ENCODE measurements at places on chromosomes 3 and 15.

GRCh38 chr15:61226361-61227256, 2.5 kb downstream of the RORA start:
- no peak for DNase-seq

- no peak for DNase-seq
These were observed 23.1 kb downstream of the TRAK1 start for GRCh38 chr3:42114130-42114725.

DNA sequence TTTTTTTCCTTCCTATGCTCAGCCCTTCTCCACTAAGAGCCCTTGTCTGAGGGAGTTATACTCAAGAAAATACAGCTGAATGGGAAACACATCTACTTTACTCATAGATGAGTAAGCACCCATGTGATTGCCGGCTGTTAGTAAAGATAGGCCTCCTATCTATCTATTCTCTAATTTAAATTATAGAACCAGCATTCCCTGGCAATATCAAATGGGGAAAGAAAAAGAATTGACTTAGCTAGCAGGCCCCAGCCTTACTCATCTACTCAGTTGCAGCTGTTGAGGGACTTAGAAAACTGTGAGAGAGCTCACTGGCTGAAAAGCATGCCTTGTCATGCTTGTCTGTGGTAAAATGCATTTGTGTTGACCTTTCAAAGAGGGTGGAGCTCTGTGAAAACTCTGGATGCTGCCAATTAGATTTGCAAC, 116.9 kb upstream of the LRRFIP2 start:
- DNase-seq = peak; percentile 39

GRCh38 chr3:197906850-197907187, 43.2 kb upstream of the RPL35A start:
- no peak for DNase-seq

DNA sequence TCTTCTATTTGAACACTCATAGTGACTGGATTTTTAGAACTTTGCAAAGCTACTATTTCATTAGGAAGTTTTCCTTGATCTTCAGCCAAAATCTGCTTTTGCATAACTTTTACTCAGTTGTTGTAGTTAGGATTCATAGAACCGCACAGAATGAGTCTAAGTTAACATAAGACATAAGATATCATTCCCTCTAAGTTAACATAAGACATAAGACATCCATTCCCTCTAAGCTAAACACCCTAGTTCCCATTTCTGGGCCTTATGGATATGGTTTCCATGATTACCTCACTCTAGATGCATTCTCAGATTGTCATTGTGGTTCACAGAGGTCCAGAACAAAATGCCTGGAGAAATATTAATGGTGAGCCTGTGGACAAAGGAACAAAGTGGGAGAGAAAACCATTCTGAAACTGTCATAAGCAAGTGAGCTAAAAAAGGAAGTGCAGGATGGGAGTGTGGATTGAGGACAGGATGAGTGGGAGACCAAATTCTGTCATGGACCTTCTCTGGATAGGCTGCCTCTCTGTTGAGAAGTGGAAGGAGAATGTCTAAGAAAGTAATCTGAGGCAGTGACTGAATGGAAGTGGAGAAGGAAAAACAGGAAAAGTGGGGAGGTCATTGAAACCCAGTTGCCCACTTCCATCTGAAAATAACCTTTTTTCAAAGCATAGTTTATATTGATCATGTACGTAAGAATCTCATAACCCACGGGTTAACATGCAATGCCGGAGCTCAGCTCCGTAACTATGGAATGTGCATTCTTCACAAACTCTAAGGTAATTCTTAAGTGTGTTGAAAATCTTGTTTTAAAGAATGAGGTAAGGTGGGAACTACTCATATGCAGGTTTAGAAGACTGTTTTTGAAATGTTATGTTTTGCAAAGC, 37.4 kb upstream of the SECISBP2L start:
- DNase-seq = no peak

- DNase-seq = no peak
These were observed 42.1 kb upstream of the RAF1 start for GRCh38 chr3:12705981-12706380.

DNA sequence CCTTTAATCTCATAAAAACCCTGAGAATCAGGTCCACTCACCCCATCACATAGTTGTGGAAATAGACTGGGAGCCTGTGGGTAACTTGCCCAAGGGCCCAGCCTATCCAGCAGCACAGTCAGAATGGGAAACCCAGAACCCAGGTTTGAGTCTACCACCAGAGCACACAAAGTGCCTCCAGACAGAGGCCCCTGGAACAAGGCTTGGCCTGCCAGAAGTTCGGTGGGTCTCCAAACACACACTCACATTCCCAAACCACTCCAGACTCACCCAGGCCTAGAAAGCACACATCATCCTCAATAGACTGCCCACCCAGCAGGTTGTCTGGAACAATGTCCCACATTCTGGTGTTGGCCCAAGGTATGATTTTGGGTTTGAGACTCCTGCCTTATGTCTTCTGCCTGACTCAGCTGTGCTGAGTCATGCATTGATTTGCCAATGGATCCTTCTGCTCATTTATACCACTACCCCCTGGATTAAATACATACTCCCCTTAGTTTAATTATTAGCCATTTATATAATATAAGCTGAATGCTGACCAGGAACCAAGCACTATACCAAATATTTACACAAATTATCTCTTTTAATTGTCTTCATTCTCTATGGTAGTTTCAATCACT, 4.5 kb downstream of the SLC12A8 start:
- no peak for DNase-seq

GRCh38 chr3:115708540-115708939, 85.2 kb downstream of the GAP43 start:
- no peak for DNase-seq

DNA sequence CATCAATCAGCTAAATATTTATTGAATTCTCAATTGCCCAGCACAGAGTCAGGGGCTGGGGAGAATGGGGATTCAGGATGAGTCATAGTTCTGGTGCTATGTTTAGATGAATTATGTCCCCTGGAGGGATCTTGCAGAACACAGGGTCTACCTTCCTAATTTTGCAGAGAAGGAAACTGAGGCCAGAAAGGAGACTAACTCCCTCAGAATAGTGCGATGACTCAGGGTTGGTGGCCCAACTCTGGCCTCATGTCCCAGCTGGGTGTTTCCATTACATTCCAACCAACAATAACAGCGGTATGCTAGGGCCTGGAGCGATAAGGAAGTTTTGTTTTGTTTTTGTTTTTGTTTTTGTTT, 270.9 kb downstream of the TLE3 start:
- no peak for DNase-seq

DNA sequence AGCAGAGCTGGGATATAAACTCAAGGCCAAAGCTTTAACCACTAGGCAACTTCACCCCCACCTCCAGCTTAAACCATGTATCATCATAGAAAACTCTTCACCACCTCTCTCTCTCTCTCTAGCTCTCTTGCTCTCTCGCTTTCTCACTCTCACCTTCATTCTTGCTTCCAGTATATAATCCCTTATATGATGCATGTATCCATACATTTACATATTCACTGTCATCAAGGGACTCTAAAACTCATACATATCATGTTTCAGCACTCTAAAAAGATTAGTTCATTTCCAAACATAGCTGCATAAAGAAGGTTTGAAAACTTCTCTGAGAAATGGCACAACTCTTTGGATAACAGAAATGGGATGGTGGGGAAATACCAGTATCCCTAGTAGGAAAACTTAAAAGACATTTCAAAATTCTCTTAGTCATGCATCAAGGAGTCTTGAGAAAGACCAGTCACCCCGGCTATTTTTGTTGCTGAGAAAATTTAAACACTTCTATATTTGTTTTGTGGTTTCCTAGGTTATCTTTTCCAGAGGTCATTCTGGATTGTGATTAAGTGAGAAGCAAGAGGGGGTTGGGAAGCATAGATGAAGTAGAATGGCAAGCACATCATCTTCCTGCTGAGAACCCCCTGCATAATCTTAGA, 447.8 kb upstream of the THBS1 start:
- no peak for DNase-seq

GRCh38 chr3:17634964-17635363, 107.5 kb downstream of the TBC1D5 start:
- no peak for DNase-seq

- DNase-seq = no peak
These were observed 71.8 kb upstream of the HACD2 start for GRCh38 chr3:123656691-123657090.

GRCh38 chr3:133016838-133017309, 21.3 kb upstream of the TMEM108 start:
- DNase-seq = no peak

GRCh38 chr15:85494048-85494777, 113.8 kb downstream of the AKAP13 start:
- DNase-seq = no peak

- no peak for DNase-seq
These were observed 1028.6 kb downstream of the OTOL1 start for GRCh38 chr3:162525066-162525742.

DNA sequence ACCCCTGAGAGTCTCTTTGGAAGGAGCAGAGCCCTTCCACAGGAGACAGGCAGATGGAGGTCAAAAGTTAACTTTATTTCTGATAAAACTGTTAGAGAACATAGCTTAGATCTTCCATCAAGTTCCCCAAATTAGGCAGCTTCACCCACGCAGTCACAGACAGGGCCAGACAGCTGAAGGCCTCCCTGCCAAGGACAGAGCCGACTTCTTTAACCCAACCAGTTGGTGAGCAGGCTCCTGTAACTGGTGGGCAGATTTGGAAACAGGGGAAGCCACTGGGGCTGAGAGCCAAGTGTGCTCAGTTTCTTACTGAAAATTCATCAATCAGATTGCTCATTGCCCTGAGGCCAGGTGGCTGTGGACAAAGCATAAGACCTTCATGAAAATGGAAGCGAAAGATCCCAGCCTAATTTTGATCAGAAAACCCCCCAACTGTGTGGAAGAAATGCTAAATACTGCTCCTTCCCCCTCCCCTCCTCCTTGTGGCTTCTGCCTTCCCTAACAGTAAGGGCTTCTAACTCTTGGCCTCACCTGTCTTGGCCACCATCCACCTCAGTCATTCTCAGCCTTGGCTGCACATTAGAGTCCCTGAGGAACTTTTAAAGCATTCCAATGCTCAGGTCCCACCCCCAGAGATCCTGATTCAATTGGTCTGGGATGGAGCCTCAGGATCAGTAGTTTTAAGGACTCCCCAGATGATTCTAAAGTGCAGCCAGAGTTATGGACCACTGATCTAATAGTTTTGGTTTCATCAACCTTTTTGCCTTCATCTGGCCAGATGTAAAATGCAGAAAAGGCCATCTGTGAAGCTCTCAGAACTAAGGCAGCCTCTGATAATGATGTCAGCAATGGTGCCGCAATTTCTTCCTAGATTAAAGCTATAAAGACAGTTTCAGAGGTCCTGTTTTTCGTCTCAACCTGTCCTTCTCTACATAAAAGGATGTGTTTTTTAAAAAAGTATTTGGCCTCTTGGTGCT, 11.5 kb downstream of the CLRN1 start:
- no peak for DNase-seq

DNA sequence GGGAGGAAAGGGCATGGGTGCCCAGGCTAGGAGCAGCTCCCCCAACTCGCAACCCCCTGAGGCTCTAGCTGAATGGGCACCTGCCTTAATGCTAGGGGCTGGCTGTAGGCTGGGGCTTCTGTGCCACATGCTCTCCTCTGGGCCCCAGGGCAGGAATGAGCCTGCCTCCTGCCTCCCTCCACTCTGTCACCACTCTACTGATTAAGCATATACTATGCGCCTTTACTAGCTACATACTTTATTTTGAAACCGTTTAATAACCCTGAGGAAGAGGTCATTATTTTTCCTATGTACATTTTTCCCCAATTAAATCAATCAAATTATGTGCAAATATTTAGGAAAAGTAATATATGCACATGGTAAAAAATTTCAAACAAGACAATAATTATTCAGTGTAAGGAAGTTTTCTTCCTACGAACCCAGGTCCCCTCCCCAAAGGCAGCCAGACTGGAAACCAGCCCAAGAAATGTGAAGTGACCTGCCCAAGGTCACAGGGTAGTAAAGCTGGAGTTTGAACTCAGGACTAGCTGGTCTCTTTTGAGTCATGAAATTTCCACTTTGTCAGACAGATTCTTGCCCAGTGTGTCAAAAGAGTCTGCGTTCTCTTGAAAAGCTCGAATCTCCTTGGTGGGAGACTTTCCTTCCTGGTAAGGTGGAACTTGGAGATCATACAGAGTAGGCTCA, 122.5 kb downstream of the DNAJB8 start:
- no peak for DNase-seq

DNA sequence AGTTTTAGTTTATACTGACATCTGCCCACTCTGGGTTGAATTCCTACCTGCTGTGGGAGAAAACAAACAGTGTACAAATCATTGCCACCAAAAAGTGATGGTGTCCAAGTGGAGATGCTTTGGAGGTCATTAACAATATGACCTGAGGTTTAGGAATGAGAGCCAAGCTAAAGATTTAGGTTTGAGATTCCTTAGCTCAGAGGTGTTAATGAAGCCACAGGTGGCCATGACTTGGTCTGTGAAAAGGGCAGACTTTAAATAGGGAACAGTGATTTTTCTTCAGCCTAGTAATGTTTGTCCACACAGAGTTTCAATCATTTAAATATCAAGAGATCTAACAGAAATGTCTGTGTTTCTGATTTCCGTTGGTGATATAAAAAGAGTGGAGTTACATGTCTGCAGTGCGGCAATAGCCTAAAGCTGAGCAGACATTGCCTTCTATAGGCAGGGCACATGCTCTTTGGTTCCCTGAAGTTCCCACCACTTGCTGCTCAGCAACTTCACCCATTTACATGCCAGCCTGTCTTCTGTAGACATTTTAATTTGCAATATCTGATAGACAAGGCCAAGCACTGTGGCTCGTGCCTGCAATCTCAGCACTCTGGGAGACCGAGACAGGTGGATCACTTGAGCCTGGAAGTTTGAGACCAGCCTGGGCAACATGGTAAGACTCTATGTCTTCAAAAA, 423.2 kb downstream of the IL5RA start:
- DNase-seq = no peak

DNA sequence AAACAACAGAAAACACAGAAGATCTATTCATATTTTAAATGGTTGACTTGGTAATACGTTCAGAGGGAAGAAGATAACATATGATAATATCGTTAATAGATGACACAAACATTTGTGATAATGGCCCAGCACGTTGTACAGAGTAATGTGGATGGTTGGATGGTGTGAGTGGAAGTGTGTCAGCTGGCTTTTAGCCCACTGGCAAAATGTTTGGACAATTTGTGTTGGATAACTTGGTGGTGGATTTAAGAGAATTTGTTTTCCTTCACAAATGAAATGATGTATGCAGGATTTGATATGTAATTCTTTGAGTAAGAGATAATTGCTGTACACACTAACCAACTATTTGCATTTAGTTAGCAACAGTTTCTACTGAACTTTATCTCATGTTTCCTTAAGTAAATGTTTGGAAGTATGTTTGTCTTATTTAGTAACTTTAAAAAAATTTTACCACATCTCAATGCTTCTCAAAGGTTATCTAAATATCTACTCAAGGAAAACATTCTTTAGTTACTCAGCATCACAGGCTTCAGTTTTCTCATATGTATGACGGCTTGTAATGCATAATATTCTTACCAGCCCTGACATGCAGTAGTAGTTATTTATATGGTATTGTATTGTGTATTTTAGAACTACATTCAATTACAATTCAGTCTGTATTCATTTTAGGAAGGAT, 328.5 kb upstream of the GOLIM4 start:
- DNase-seq = no peak
